Muscle of back (tissue), 13 donors: ENCODE measurements at places on chromosomes 5 and 9.
A peak's percentile ranks its signal among the peaks of the same experiment; 100 is the strongest.

GRCh38 chr5:143023411-143024096 lies 253.4 kb downstream of the ARHGAP26 start:
- DNase-seq = peak; percentile 48

DNA sequence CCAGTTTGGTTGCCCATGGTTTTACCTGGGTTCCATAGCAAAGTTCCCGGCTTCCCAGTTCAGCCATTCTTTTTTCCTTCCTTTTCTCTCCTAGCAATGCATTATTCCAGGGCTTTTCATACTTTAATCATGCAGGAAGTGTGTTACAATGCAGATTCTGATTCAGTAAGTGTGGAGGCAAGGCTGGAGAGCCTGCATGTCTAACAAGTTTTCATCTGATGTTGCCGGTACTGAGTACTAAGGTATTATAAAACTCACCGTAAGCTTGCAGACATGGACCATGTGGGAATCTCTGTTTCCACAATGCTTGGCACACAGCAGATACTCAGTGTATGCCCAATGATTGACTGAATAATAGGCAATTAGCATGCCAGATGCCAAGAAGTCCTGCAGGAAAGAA lies 102.9 kb upstream of the SHB start:
- no peak for DNase-seq

- DNase-seq = no peak
These were observed 87.2 kb downstream of the ARHGAP26 start for GRCh38 chr5:142857405-142857804.

GRCh38 chr9:101639311-101639710 lies 44.5 kb upstream of the PPP3R2 start:
- no peak for DNase-seq

- DNase-seq = no peak
These were observed 128.0 kb downstream of the SYK start for GRCh38 chr9:90929626-90930025.
